Memory B cell (primary cell): ENCODE measurements at places on chromosomes 1 and 21.
A peak's percentile ranks its signal among the peaks of the same experiment; 100 is the strongest.

- no peak for DNase-seq
Observed at GRCh38 chr1:64135462-64136223, 67.8 kb upstream of the UBE2U start.

DNA sequence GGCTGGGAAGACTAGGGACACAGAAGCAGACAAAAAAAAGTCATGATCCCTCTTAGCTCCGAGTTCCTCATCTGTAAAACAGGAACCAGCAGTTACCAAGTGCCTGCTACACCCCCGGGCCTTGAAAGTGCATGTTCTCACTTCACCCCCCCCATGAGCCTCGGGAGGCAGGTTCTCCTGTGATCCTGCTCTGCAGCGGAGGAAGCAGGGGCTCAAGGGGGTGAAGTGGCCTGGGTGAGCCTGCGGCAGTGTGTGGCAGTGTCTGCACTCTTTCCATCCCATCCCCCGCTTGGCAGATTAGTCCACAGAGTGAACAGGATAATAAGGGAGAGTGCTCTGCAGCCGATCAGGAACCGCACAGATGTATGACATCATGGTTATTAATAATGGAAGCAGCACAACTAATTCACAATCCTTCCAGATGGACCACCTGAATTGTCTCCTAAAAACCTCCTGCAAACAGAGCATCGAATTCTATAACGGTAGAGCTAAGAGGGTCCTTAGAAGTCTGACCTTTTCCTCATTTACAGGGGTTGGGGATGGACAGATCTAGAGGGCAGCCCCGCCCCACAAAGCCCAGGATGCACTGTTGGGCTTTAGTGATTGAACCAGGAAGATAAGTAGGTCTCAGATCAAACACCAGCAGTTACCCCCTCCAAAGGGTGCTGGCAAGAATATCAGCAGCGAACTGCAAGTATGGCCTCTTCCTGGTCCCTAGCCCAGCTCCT is 174.1 kb upstream of the EDN2 start:
- no peak for DNase-seq

GRCh38 chr1:24540906-24541710 is 14.8 kb upstream of the NCMAP start:
- no peak for DNase-seq

DNA sequence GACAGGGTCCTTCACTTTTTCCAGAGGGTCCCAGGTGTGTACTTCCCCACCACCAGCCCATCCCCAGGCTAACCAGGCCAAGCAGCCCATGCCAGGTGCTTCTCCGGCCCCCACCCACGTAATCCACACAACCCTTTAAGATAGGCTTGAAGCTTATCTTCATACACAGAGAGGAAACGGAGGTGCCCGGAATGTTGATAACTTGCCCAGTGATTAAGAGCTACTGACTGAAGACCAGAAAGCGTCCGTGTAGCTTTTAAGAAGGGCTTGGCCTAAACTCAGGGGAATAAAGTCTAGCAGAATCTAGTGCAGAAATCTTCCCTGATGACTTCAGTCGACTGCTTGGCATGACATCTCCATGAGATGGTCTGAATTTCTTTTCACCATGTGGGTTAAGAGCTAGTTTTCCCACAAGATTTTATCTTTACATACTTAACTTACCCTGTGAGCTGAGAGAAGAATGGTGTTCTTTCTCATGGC is 138.7 kb downstream of the GALNT2 start:
- no peak for DNase-seq

- no peak for DNase-seq
Observed at GRCh38 chr1:22248746-22249145, 105.8 kb upstream of the WNT4 start.

GRCh38 chr1:163796394-163796821 is 474.7 kb downstream of the NUF2 start:
- no peak for DNase-seq

DNA sequence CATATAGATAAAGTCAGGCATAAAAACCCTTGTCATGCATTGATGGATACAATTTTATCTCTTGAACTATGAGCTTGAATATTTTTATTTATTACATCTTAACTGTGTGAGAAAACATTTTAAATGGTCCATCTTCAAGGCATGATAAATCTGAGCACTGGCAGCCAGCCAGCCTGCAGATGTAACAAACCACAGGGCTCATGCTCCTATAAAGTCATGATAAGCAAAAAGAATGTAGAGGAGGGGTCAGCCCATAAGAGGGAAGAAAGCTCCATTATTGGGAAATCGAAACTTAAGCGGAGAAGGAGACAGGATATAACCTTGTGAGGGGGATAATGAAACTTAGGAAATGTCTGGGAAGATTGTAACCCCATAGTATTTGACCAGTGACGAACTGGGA is 839.0 kb downstream of the LRRIQ3 start:
- DNase-seq, result no peak

- no peak for DNase-seq
Observed at GRCh38 chr1:109357616-109358015, 40.1 kb downstream of the SORT1 start.

DNA sequence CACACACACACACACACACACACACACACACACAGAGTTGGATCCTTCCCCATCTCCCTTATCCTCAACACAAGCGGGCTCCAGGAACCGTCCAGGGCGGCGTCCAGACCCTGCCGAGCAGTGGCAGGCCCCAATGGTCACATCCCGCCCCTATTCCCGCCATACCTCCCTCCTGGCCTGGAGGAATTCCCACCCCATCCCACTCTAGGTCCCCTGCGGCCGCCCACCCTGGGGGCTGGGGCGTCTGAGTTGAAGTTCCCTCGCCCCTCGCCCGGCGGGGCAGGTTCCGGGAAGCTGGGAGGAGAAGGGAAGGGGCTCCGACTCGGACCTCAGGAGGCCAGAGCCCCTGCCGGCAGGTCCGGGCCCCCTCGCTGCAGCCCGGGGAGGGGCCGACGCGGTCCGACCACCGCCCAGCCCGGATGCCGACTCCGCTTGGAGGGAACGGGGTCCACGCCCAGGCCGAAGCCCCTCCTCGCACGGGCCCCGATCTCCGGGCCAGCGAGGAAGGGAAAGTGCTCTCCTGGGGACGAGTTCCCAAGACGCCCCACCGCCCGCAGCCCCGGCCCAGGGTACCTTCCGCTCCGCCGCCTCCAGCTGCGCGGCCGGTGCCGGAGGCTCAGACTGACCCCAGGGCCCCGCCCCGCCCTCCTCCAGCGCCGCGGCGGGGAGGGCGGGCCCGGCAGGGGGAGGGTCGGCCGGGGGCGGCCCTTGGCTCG is at the start of gene RHOC:
Gene RHOC, minus strand, starts transcription at position 623 of the 716 bp plus-strand sequence. CDS start 3,328 bp downstream, outside the sequence.
- no peak for DNase-seq

- no peak for DNase-seq
Observed at GRCh38 chr1:69919129-69919921, 286.1 kb downstream of the LRRC40 start.

GRCh38 chr1:195064358-195064757 is 1543.9 kb downstream of the KCNT2 start:
- DNase-seq, result no peak

DNA sequence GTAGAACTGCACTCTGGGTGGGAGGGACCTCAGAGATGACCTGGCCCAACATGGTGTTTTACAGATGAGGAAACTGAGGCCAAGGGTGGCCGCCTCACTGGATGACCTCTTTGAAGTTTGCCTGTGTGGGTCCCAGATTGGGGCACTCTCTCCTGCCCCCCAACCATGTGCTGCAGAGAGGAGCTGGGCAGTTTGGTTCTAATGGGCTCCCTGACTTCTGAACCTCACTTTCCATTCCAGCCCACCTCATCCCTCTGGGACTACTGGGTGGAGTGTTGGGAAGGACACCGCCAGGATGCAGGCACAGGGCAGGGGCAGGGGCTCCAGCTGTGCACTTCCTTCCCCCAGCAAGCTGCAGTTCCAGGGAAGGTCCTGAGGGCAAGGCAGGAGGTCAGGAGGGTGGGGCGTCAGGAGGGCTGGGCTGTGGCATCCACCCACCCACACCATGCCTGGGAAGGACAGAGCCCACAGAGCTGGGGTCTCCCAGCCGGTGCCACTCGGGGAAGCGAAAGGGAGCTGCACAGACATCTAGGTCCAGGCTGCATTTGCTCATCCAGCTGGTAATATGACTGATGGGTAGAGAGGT is 10.3 kb upstream of the EPS8L3 start:
- DNase-seq, result no peak

- no peak for DNase-seq
Observed at GRCh38 chr21:37263827-37264600, 3.1 kb downstream of the VPS26C start.

DNA sequence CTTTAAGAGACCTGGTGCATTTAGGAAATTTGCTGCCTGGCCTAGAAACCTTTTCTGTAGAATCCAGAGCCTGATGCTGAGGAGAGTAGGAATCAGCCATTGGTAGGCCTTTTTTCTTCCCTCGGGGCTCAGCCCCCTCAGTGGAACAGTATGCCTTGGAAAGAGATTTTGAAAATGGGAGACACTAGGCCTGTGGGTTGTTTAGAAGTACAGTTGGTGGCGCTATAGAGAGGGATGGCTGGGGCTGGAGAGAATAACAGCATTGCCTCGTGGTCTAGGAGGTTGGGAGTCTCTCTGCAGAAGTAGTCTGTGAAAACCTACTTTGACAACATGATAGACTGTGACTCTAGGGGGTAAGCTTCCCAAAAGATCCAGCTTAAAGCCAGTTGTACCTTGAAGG is 8.2 kb downstream of the KIF2C start:
- no peak for DNase-seq

GRCh38 chr21:41183575-41183974 is 15.6 kb downstream of the BACE2 start:
- no peak for DNase-seq

DNA sequence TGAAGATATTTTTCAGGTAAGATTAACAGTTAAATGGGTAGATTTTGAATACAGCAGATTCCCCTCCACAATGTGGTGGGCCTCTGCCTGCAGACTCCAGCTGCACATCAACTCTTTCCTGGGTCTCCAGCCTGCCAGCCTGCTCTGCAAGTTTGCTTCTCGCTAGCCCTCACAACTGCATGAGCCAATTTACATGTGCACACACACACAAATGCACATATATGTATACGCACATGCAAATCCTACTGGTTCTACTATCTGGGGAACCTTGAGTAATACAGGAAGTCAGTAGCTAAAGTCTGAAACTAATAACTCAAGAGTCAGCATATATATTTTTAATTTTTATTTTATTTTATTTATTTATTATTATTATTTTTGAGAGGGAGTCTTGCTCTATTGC is 34.8 kb upstream of the QSOX1 start:
- DNase-seq, result no peak

- no peak for DNase-seq
Observed at GRCh38 chr1:196148367-196148970, 459.8 kb downstream of the KCNT2 start.

GRCh38 chr1:245694753-245695195 is 540.0 kb downstream of the KIF26B start:
- no peak for DNase-seq

DNA sequence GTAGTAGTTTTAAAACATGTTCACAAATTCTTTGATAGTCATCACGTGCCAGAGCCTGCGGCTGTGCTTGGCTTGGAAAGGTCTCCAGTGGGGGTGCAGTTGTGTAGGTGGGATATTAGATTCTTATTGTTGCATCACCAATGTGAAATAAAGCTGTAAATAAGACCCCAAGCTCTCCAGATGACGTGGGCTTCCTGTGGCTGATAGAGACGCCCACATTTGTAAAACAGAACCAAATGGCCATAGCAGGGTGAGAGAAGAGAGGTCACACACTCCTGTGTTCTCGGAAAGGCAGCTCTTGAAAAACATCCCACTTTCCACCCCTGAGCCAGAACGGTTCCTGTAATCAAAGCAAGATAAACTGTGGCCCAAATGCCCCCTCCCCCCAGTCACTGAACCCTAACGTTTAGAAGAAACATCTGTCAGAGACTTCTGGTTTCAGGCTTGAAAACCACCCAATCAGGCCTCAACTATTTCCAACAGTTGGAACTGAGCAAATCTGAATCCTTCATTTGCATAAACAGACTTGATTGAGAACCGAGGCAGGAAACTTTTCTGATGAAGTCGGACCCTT is 6.6 kb upstream of the NTPCR start:
- DNase-seq, result no peak

DNA sequence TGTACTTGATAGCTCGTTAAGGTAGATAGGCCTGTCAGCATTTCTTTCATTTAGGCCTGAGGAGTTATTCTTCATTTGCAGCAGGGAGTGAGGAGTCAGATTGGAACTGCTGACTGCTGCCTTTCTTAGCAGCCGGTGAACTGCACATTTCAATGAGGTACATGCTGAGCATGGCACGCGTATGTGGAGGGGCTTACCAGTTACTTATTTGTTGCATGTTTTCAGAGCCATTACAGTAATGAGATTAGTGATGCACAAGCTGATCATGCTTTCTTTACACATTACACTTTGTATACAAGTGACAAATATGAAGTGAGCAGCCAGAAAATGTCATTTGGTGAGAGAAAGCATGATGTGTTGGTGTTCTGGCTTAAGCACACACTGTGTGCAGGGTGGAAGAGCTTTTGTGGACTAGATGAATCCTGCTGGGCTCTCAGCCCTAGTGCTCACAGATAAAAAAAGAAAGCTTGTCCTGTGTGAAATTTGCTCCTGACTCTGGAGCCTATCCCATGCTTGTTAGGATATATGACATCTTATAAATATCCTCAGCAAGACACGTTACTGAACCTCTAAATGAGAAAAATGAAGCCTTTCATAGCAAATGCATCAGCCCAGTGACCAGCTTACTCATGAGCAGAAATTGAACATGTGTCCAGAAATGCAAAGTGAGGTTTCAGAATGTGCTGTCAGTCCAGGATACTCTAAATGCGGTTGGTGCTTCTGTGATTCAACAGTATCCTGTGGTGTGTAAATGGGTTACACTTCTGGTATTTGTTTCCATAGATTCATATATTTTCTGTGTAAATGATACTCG is 574.7 kb upstream of the ADGRL2 start:
- DNase-seq, result no peak

- DNase-seq, result no peak
Observed at GRCh38 chr1:13623021-13623637, 39.5 kb downstream of the PDPN start.

- no peak for DNase-seq
Observed at GRCh38 chr1:209435654-209436566, 147.6 kb upstream of the CAMK1G start.

- no peak for DNase-seq
Observed at GRCh38 chr1:91022518-91022929, 689 bp upstream of the ZNF644 start.

- no peak for DNase-seq
Observed at GRCh38 chr1:186244825-186245224, 130.2 kb downstream of the TPR start.

- DNase-seq, result no peak
Observed at GRCh38 chr1:100411019-100411418, 58.7 kb downstream of the CDC14A start.

GRCh38 chr1:224626042-224626441 is 9.9 kb downstream of the CNIH3 start:
- no peak for DNase-seq

GRCh38 chr1:50350868-50351267 is 72.4 kb downstream of the DMRTA2 start:
- no peak for DNase-seq

GRCh38 chr21:41817228-41817627 is 50.4 kb upstream of the RIPK4 start:
- DNase-seq, result peak; percentile 36

DNA sequence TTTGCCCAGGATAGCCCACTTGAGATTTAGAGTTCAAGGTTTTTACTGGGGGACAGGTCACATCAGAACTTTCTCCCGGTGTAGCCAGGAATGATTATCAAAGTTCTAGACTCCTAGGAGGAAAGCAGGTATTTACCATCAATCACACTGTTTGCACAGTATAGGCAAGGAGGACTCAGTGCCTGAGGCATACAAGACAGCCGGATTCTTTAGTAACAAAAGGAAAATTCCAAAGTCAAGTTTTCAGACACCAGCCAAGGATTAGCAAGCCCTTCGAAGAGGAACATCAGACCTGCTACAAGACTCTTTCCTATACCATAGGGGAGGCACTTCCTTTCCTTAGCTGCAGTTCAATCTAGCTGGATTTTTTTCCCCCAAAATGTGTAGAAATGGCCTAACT is 197.8 kb upstream of the USP25 start:
- DNase-seq, result no peak
